Progenitor cell of endocrine pancreas (in vitro differentiated cells): ENCODE measurements at places on chromosomes 13 and 19.
A peak's percentile ranks its signal among the peaks of the same experiment; 100 is the strongest.

DNA sequence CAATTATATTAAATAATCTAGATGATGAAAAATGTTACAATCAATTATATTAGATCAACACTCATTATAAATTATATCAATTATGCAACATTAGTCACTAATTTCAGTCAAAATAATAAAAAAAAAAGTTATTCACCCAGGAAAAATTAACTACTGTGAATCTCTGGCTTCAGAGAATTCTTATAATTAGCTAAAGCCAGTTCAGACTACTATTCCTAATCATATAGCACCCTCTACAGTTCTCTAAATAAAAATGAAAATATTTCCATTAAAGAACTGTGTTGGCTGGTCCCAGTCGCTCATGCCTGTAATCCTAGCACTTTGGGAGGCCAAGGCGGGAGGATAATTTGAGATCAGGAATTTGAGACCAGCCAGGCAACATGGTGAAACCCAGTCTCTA is 33.0 kb downstream of the XPO4 start:
- DNase-seq, result no peak

DNA sequence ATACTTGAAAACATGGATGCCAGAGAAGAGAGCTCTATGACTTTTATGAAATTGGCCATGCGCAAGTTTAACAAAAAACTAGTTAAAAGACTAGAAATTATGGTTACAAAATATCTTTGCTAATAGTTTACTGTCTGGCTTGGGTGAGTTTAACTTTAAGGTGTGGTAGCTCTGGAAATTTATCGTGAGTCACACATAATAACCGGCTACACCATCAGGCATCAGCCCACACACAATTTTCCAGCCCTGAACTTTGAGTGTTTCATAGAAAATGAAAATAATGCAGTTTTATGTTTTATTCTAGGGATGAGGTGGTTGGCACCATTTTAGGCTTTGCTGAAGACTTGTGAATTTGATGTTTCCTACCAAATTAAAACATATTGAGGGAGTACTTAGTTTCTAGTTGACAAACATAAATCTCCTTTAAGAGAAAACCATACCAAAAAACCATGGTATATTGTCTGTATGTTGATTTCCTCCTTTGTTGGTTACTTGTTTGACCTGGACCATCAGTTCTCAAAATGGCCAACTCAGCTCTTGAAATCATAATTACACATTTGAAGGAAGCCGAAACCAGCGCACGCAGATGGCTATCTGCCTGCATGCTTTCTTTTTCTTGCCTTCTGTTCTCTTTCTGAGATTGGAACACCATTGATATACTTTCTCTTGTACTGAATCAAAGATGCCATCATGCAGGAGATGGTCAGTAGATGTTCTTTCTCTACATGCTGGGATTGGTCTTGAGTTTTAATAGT is 125.1 kb downstream of the AKAP11 start:
- DNase-seq, result no peak

DNA sequence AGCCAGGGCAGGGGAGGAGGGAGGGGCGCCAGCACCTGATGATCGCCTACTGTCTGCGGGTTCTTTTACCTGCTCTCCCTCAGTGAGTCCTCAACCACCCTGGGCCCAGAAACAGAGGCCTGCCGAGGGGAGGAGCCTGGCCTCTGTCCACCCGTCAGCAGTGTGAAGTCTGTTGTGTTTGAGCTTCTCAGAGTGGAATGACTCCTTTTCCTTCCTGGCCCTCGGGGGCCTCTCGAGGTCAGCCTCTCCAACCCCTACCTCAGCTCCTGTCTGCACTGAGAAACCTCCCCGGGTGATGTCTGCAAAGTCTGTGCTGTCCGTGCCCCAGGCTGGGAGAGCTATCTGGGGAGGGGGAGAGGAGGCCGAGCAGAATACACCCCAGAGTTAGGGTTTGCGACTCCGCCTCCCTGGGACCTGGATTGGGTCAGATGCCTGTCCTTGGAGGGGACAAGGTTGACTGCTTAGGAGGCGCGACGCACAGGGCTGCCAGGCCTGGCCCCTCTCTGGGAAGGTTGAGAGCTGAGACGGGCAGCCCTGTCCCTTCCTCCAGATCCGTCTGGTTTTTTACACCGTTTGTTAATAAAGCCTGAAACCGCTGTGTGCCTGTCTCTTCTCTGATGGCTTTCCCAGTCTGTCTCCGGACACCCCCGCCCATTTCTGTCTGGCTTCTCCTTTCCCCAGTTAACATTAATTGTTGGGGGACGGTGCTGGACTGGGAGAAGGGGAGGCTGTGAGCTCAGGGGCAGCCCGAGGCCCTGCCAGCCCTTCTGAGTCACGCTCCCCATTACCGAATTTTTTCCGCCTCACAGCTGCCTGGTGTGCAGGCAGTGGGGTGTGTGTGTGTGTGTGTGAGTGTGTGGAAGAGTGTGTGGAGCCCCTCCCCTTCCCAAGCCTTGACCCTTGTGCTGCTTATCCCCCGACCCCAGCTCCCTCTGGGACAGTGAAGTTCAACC is 989 bp upstream of the SSC5D start:
- no peak for DNase-seq

- DNase-seq, result no peak
Observed at GRCh38 chr19:22199171-22199570, 2.4 kb upstream of the ZNF676 start.

GRCh38 chr19:57067440-57067839 is 52.3 kb upstream of the USP29 start:
- DNase-seq, result no peak

GRCh38 chr19:37014456-37014855 is 63.8 kb upstream of the ZNF420 start:
- no peak for DNase-seq

GRCh38 chr13:85806553-85807175 is 7.4 kb upstream of the SLITRK6 start:
- no peak for DNase-seq

- DNase-seq, result no peak
Observed at GRCh38 chr19:41323430-41324125, 13.6 kb downstream of the CCDC97 start.

- DNase-seq, result peak; percentile 38
Observed at GRCh38 chr13:25037057-25037813, 58.7 kb upstream of the PABPC3 start.

- no peak for DNase-seq
Observed at GRCh38 chr19:18310118-18310909, 12.6 kb downstream of the LSM4 start.

GRCh38 chr19:44735011-44735410 is 13.5 kb upstream of the BCL3 start:
- no peak for DNase-seq

DNA sequence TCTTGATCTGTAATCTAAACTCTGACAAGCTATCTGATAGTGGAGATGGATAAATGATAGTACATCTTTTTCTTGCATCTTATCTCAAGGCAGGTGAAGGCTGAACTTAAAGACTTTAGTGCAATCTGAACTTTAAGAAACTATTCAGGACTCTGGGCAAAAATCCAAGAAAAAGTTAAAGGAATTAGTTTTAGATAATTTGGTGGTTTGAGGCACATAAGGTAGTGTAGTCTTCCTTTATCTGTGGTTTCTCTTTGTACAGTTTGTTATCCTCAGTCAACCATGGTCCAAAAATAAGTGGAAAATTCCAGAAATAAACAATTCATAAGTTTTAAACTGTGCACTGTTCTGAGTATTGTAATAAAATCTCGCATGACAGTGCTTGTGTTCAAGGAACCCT is 172.9 kb downstream of the UGGT2 start:
- DNase-seq, result no peak

DNA sequence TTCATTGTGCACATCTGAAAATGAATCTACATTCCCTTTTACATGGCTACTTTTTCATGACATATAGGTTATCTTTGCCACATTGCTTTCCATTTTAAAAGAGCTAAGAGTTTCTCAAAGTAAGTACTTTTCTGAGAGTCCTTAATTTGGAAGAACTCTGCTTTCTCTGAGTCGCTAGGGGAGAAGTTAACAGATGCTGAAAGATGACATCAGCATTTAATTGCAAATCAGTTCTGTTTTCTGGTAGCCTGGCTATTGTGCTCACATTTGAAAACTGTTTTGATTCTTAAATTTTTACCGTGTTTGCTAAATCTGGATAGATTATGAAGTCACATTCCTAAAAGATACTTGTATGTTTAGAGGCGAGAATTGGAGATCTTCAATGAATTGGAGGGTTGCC is 107.7 kb upstream of the C1QTNF9B start:
- no peak for DNase-seq

DNA sequence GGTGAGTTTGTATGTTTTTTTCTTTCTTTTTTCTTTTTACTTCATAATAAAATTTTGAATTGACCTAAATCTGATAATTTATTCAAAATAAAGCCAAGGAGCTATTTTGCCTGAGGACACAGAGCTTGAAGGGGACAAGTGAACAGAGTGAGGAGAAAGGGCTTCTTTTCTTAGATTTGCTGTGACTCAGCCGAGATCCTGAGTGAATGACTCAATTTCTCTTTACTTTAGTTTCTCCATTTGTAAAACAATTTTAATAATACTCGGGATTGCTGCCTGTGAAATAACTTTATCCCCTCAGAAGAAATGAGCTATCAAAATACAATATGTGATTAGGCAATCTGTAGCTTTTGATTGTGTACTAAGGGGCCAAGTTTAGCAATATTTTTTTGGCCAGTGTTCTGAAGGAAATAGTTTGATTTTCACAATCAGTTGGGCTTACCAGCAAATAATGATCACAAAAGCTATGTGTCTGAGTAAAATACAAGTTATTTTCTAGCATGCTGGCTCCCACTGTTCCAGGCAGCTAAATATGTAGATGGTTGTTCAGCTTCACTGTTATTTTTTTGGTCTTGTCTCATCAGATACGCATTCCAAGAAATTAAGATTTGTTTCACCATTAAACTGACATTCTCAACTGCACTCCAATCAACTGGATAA is 437.5 kb downstream of the FGF9 start:
- DNase-seq, result no peak

- DNase-seq, result no peak
Observed at GRCh38 chr13:80924596-80924995, 583.7 kb upstream of the SPRY2 start.

- DNase-seq, result no peak
Observed at GRCh38 chr19:3365836-3366752, at the start of gene NFIC. Gene NFIC, plus strand, starts transcription at chr19:3366583. Its CDS starts 54 bp downstream, at chr19:3366637.

- no peak for DNase-seq
Observed at GRCh38 chr13:98300956-98301641, 124.0 kb upstream of the RNF113B start.

DNA sequence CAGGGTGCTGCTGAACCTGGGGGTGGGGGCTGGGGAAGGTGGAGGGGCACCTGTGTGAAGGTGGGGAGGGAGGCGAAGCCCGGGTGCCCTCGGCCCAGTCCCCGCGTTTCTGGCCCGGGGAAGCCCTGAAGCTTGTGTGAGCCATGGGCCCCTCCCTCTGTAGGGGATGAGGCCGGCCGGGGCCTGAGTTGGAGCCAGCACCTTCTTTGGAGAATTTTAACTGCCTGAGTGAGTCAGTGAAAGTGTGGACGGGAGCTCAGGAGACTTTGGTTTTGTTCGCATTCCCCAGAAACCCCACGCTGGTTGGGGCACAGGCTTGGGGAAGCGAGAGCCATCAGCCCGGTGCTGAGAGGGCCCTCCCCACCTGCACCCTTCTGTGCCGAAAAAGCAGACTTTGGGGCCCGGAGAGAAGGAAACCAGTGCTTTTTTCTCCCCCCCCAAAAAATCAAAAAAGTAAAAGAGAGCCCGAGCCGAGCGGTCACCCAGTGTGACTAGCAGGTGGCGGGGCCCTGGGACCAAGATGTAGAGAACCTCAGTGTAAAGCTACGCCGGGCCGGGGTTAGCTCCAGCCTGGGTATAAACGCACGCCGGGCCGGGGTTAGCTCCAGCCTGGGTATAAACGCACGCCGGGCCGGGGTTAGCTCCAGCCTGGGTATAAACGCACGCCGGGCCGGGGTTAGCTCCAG is 45.1 kb downstream of the TMEM255B start:
- DNase-seq, result no peak
